ENCODE measurements at places on chromosomes 6 and 20.

DNA sequence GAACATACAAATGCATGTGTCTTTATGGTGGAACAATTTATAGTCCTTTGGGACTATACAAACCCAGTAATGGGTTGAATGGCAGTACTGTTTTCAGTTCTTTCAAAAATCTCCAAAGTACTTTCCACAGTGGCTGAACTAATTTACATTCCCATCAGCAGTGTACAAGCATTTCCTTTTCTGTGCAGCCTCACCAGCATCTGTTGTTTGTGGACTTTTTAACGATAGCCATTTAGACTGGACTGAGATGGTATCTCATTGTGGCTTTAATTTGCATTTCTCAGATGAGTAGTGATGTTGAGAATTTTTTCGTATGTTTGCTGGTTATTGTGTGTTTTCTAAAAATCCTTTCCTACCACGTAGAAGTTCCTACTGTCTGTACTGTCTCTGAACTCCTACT, 327.2 kb upstream of the ZFP64 start:
- no peak for DNase-seq

- no peak for DNase-seq
Measured at GRCh38 chr20:45792317-45793118, 764 bp downstream of the DNTTIP1 start.

- DNase-seq: no peak
Measured at GRCh38 chr20:39263076-39263475, 300.9 kb downstream of the DHX35 start.

GRCh38 chr6:145428706-145429105, 306.6 kb downstream of the EPM2A start:
- no peak for DNase-seq

- DNase-seq: no peak
Measured at GRCh38 chr20:15623215-15623614, 950.0 kb downstream of the KIF16B start.

DNA sequence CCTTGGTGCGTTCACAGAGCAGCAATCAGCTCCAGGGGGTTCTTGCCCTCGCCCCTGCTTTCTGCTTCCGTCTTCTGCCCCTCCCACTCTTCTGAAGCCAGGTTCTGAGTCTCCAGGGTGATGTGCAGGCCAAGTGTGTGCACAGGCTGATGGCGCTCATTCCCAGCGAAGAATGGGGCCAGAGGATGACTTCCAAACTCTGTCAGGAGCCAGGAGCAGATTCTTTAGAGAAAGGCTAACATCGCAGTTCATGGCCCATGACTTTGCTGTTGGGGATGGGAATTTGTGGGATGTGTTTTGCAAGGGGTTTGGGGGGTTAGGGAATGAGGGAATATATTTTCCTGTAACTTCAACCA, 56.1 kb upstream of the CCN6 start:
- no peak for DNase-seq

GRCh38 chr20:59835057-59835447, 98.4 kb downstream of the SYCP2 start:
- no peak for DNase-seq

GRCh38 chr6:104969108-104969507, 12.2 kb downstream of the LIN28B start:
- no peak for DNase-seq

- DNase-seq: no peak
Measured at GRCh38 chr20:45857882-45858216, 435 bp downstream of the ZSWIM3 start.

DNA sequence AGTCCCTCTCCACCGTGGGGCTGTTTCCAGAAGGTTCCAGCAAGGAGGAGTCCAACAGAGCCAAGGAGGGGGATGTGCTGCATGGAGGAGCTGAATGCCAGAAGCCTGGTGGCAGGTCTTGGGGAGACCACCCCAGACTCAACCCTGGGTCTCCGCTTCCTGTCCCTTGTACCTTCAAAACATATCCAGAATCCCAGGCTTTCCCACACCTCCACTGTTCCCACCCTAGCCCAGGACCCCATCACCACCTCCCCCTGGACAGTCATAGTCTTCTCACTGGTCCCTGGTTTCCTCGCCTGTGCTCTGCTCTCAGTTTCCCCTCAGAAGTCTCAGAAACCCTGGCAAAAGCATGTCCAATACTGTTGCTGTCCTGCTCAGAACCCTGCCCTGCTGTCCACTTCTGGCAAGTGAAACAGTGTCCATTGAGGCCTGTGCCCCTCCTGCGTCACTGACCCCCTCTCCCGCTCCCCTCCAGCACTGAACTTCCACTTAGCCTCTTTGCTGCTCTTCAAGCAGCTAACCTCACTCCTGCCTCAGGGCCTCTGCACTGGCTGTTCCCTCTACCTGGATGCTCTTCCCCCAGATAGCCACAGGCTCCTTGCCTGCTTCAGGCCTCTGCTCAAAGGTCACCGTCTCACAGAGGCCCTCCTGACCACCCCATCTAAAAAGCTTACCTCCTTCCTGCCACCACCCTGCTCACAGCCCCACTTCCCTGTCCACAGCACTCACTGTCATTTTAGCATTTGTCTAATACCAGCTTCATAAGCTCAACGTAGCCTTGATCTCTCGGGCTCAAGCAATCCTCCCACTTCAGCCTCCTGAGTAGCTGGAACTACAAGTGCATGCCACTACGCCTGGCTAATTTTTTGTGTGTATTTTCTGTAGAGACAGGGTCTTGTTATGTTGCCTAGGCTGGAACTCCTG, 169.2 kb downstream of the GRM4 start:
- no peak for DNase-seq

DNA sequence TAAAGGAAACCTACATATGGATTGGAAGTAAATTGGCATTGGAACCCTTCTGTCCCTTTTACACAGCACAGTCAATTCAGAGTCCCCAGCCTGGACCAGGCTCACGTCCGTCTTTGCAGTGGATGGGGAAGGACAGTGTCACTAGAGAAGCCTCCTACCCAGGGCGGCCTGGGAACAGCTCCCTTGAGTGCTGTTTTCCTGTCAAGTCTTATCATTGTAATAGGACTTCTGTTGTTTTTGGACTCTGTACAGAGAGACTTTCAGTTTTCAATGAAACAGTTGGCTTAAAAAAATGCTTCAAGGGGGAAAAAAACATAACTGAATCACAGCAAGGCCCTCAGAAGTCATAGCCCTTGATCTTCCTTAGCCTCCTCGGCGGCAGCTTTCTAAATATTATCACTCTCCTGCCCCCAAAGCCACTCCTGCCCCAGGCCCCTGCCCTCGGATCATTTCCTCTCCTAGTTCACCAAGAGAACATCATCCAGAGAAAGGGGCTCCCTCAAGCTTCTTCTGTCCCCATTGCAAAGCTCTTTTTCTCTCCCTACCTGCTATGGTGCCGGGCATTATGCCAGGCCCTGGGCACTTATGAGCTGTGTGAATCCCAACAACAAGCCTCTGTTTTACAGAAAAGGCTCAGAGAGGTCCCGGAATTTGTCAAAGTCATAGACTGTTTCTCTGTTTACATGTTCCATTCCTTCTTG, 37.8 kb upstream of the CNKSR3 start:
- no peak for DNase-seq

GRCh38 chr6:159257846-159258245, 88.6 kb downstream of the FNDC1 start:
- no peak for DNase-seq

GRCh38 chr20:51634257-51634656, 91.7 kb upstream of the NFATC2 start:
- DNase-seq: no peak

DNA sequence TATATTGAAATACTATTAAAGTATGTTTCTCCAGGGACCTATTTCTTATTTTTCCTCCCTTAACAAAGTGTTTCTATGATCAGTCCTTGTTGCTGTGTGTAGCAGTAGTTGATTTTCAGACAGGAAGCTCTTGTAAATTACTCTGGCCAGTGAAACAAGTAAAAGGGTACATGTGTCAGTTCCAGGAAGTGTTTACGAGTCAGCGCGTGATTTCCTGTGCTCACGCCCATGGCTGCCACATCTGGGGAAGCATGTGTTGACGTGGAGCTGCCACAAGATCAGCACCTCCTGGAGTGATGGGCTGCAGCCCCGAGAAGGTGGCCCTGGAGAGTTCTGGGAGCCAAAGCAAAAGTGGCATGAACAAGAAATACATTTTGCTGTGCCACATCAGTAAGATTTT, 38.6 kb upstream of the GGTLC1 start:
- DNase-seq: peak; percentile 53

GRCh38 chr6:56914798-56915658, 39.9 kb upstream of the BEND6 start:
- DNase-seq: no peak

GRCh38 chr6:116386581-116387299, 16.0 kb downstream of the DSE start:
- no peak for DNase-seq

- no peak for DNase-seq
Measured at GRCh38 chr6:3965071-3965718, 113.7 kb downstream of the FAM217A start.

DNA sequence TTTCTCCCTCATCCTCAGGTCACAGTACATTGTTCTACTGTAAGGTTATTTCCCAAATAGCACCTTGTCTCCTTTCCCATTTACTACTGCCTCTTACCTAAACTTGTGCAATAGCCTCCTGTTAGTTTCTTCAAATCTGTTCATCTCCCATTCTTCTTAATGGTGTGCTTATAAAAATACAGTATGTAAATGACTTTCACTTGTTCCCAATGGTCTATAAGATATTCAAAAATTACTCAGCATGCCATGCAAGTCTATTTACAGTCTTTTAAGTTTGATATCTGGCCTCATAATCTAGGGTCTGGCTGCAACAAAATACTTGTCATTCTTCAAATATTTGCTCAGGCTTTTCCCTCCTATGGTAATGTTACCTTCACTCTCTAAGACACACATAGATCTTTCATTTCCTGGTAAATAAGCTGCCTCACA, 31.5 kb upstream of the RHAG start:
- DNase-seq: no peak

DNA sequence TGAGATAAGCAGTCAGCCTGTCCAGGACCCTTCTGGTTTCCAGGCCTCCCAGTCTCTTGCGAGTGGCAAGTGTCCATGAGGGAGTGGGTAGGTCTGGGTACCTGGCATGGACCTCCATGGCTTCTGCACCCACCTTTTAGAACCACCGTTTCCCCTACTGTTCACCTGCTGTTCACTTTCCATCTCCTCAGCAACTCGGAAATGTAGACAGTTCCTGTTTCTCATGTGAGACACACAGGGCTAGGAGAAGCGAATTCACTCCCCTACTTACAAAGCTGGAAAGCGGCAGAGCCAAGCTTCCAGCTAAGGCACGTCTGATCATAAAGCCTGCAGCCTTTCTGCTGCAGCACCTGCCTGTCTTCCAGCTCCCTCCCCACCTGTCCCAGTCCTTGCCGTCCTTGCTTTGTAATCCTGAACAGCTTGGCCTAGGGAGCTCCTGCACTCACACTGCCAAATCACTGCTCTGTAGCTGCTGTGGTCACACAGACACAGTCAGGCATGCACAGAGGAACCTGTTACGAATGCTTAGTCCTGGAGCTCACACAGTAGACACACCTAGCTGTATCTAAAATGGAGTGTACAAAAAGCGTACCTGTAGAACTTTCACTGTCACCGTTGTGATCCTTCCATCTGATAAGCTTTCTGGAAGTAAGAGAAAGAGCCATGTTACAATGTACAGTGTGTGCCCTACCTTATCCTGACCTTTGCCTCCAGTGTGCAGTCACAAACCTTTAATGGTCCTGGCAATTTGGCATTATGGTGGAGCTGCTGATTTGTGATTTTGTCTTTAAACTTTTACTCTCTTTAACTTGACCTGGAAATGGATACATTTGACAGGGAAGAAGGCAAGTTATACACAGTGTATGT, 294.1 kb downstream of the NRN1 start:
- DNase-seq: no peak

- no peak for DNase-seq
Measured at GRCh38 chr6:38367231-38367630, 272.5 kb downstream of the BTBD9 start.

DNA sequence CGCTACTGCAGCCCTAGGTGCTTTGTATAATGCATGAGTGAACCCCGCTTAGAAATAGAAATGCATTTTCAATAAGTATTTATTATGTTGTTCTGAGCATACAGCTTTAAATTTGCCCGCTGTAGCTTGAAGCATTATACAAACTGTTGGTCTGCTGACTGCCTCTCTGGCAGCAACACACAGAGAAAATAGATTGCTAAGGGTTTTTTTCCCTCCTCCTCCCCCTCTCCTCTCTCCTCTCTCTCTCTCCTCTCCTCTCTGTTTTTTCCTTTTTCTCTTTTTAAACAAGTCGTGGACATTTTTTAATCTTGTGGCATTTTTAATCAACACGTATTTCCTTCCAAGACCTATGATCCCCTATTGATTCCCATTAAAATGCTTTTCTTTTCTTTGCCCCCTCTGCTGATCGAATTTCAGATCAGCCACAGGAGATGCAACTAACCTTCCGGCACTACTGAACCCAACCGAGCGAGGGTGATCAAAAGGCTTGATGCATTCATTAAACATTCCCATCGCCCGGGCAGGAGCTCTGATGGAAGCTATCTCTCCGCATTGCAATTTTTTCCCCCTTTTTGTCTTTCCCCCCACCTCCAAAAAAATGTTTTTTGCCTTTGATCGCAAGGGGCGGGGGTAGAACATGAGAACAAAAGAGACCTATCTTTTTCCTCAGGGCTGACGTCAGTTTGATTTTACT, 90.7 kb upstream of the ARID1B start:
- DNase-seq: peak; percentile 9

GRCh38 chr6:3422435-3423070, 34.3 kb downstream of the SLC22A23 start:
- DNase-seq: no peak

DNA sequence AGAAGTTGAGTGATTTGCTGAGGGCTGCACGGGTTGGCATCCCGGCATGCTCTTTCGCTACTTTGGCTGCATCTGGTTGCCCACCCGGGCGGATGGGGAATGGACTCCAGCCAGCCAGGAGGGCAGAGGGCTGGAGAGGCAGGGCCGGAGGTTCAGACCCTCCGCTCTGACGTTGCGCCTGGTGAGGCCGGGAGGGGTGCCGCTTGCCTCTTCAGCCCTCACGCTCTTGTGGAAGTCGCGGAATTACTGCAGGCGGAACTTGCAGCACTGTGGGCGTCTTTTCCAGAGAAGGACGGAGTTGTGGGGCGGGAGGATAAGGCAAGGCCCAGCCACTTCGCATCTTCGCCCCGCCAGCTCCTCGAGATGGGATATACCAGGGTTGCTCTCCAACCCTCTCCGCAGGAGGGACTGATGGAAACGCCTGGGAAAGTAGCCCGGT, 656 bp downstream of the RTEL1 start:
- no peak for DNase-seq

- no peak for DNase-seq
Measured at GRCh38 chr20:40462566-40462965, 226.5 kb downstream of the MAFB start.

- no peak for DNase-seq
Measured at GRCh38 chr6:52356017-52356416, 5.9 kb upstream of the PAQR8 start.

Measured in stimulated activated CD8-positive, alpha-beta memory T cell treated with anti-CD3 and anti-CD28 coated beads, Interleukin-12 subunit alpha, Interleukin-12 subunit beta, amount 100 ng/mL, for 1 hour (primary cell).